NCI-H524 treated with DMSO at 0.1 percent for 48 hours (cell line): ENCODE measurements at places on chromosomes 5 and 9.

DNA sequence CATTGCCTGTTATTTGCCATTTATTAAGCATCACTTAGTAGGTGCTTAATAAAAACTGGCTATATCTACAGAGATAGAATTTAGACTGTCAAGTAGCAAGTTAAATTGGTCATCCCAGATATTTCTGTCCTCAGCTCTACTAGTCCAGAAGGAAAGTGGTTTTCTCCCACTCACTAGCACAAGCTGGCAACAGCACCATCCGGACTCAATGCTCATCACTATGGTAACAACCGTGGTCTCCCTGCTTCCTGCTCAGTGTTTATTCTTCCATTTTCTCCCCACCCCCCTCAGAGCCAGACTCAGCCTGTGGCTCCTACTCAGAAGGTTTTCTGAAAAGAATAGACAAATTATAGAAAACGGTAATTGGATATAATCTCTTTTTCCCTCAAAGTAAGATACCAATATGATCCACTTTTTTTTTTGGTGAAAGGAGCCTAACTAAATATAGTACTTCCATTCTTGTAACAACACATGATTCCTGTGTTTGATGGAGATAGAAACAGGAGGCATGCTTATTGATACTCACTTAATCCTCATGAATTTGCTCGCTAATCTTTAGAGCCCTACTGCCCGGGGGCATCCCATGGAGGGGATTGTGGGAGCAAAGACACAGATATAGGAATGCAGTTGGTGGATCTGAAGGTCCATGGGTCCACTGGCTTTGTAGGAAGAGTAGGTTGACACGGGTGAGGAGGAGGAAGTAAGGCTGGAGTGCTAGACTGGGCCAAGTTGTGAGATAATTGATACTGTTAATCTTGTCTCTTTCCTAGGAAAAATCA is 191.4 kb downstream of the MAN2A1 start:
- DNase-seq, result peak; percentile 14

- no peak for DNase-seq
Observed at GRCh38 chr9:85741095-85741874, 469 bp downstream of the AGTPBP1 start.

GRCh38 chr9:108639696-108640095 is 216.1 kb downstream of the ACTL7B start:
- DNase-seq, result no peak

DNA sequence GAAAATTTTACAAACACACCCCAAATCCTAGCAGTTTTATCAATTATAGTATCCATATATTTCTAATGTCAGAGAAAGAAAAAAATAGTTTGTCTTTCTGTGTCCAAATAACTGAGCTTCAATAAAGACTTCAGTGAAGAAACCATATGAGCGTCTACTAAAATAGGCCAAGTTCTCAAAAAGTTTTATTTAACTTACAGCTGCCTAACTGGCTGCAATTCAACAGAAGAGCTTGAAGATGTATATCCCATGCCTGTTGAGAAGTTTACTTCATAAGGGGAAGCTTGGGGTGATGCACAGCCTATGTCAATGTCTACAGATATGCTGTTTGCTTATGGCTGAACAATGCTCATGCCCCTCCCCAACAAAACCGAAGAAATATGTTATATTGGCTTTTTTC is 43.7 kb upstream of the ELOVL7 start:
- no peak for DNase-seq

DNA sequence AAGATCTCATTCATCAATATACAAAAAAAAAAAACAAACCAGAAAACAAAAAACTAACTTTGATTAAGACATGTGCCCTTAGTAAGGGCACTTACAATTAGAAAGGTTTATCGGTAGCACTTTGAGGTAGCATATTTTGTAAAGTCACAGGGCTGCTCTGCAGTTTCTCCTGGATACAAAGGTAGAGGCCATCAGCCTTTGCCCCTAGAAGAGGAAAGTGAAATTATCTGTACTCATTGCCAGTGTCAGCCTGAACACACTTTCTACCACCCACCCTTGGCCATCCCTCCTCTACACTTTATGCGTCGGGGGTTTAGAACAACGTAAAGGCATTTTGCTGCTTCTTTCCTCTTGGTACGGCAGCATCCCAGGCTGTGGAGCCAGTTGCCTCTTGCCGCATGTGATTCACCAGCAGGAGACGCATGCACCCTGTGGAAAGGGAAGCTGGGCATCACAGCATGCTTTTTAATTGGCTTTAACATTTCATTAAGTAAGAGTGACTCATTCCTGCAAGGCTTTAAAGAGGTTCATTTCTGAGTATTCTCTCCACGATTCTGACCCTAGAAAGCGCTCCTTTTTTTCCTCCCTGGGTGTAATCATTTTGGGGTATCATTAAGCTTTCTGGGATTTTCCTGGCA is 84.6 kb downstream of the CEMIP2 start:
- DNase-seq, result no peak

DNA sequence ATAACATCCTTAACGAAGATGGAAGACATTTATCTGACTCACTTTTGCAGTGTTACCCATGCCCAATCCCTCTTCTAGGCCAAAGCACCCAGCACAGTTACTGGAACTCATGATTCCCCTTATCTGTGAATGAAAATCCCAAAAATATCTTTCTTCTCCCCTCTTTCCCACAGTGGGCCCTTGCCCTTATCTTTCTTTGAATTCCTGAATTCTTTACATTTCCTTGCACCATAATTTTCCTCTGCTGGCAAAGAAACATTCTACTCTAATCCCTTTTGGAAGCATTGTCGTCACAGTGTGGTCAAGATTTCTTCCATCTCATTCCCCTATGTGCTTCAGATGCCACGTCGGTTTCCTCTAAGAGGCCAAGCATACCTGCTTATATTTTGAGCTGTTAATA is 135.9 kb upstream of the LIFR start:
- DNase-seq, result no peak

- DNase-seq, result no peak
Observed at GRCh38 chr5:115961381-115962238, 665 bp upstream of the LVRN start.

GRCh38 chr5:81757404-81757803 is 6.5 kb upstream of the SSBP2 start:
- no peak for DNase-seq

DNA sequence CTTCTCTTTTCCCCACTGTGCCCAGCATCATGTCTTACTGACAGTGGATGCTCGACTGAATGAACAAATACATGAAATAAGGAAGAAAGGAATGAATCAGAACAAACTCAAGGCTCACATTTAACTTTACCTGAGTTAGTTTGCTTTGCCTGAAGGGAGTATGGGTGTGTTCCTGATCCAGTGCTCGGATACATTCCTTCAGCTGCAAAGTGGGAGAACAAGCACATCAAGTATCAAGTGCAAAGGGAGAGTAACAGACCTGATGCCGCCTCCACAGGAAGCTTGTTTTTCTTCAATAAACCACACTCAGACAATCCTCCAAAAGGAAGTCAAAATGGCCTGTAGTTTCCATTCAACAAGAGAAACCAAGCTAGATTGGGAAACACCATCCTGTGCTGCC is 66.1 kb downstream of the KIF24 start:
- no peak for DNase-seq

DNA sequence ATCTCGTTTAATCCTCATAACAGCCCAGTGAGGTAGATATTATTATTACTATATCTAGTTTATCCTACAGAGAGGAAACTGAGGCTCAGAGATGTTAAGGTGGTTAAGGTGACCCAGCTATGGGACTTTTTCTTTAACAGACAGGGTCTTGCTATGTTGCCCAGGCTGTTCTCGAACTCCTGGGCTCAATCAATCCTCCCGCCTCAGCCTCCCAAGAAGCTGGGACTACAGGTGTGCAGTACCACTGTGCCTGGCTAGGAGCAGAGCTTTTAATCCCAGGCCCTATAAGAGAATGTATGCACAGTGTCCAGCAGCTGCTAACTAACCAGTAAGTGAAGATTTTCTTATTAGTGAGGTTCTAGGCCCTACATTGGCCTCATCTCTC is 62.4 kb downstream of the PCDH1 start:
- no peak for DNase-seq

DNA sequence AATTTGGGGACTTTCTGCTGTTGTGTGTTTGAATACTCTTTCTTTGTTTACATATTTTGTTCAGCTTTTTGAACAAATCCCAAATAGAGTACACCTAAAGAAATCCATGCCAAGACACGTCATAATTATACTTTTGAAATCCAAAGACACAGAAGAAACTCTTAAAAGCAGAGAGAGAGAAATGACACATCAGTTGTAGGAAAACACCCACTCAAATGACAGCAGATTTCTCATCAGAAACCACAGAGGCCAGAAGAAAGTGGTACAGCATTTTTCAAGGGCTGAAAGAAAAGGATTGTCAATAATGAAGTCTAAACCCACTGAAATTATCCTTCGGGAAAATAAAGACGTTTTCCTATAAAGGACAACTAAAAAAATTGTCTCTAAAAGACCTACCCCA is 378.6 kb downstream of the GADD45G start:
- no peak for DNase-seq

GRCh38 chr5:14914623-14915260 is 43.2 kb upstream of the ANKH start:
- no peak for DNase-seq

GRCh38 chr9:133424187-133424586 is 2.0 kb downstream of the ADAMTS13 start:
- no peak for DNase-seq

GRCh38 chr5:128213340-128213739 is 129.8 kb downstream of the SLC12A2 start:
- DNase-seq, result no peak
